Osteoblast (primary cell): ENCODE measurements at places on chromosomes 12 and 14. TPM values are rescaled to one million over a fixed set of nuclear protein-coding genes. Genes with fewer than 3 reads are reported as not detected.

The DAO gene
- not detected in 2 replicates for total RNA-seq

The TAS2R14 gene
- 5.9 and 7.2 TPM in 2 replicates for total RNA-seq

The PRH2 gene
- total RNA-seq, result 0.36 TPM in 1 of 2 replicates, not detected in the other

The TMPO gene
- 46.9 and 52.1 TPM in 2 replicates for total RNA-seq

GRCh38 chr14:101707863-101708620 lies 53.5 kb upstream of the PPP2R5C start:
- DNase-seq, result no peak

- DNase-seq, result no peak
Observed at GRCh38 chr12:31029916-31030562, 43.6 kb upstream of the DDX11 start.

DNA sequence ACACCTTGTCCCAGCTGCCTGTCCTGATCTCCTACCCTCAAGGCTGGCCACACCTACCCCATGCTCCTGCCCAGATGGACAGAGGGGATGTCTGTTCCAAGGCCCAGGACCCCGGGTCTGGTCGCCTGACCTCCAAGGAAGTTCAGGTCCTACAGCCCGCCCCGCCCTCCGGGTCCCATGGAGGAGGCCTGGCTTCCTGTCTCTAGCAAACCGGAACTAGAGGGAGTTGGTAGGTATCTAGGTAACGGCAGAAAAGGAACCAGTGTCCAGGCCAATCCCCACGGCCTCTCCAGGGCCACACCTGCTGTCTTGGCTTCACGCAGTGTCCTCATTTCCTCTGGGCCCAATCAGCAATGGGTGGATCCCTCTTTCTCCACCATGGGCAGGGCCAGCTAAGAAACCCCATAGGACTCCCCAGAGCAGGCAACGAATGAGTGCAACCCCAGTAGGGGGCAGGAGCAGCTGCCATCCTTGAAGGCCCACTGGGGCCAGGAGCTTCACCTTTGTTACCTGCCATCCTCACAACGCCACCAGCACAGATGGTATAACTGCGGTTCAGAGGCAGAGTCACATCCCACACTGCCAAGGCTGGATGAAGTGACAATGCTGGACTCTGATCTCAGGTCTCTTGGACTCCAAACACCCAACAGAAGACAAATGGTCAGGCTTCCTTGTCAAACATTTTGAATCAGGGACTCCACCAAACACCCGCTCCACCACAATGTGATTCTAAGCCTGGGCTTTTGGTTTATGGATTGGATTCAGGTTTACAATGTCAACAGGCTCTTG lies 25.1 kb upstream of the RPLP0 start:
- peak; percentile 73 for DNase-seq

DNA sequence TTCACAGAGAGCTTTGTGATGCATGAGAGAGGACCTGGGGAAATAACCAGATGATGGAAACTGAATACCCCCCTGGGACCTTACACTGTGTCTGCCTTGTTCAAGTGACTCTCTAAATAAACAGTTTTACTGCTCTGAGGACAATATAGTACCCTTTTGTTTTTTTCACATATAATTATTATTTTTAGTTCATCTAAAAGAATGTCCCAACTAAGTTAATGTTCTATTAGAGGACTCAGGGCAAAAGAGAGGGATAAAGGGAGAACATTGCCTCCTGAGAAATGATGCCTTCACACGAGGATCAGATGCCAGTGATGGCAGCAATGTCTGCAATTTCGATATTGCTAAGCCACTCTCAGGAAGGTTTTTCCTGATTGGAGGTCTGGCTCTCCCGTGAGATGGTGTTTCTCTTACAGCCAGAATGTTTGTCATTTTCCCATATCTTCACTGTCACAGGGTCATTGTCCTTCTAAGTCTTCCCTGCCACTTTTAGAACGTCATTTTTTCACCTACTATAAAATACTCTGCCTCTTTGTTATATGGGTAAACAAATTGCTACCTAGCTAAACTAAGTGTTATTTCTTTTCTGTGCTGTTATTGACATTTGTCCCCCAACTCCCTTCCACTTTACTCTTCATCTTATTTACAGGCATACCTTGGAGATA lies 201.6 kb downstream of the RAD51B start:
- no peak for DNase-seq

DNA sequence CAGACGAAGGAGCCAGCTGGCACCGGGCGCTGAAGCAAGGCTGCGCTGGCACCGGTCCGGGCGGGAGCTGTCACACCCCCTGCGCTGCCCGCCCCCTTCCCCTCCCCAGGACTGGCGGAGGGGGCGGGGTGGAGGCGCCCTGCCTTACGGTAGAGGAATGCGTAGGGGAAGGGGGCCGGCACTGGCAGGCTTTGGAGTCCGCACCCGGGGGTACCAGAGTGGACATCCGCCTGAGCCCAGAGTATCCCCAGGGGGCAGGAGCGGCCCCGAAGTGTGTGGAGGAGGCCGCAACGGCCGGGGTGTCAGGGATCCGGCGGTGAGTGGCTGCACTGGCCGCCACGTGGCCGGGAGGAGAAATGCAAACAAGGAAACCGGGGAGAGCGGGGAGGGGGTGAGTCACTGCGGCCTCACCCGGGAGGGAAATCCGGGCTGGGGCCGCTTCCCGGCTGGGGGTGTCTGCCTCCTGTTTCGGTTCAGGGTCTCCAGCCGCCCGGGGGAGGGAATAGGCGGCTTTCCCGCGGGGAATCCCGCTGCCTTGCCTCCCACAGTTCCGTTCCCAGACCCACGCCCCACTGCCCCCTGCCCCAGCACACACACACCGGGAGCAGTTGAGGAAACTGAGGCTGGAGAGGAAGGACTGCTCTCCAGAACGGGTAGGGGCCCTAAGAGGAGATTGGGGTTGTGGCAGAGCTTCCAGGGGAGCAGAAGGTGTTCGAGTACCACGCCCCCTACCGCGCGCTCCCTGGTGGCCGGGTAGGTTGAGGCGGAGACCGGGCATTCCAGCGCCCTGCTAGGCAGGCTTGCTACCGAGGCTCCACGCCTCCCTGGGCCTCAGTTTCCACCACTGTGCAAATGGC lies at the start of gene RAPGEF3:
RAPGEF3 (minus strand) TSS at position 47 of the 857 bp plus-strand sequence. CDS start 324 bp downstream, outside the sequence.
- DNase-seq, result peak; percentile 100

DNA sequence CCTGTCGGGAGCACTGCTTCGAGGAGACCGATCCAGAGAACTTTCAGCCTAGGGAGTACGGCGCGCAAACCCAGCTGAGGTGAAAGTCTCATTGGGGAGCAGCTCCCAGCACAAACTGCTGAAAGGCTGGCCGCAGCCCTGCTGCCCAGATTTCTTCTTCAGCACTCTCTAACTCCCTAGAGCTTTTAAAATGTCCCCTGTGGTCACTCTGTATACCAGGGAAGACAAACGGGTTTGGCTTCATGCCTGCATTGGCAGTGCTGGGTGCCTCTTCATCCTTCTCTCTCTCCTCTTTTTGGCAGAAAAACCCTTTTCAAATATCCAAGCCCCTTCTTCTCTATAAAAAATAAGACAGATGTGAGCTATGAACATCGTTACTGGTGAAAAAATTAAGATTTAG lies 34.9 kb downstream of the BBS10 start:
- DNase-seq, result no peak

DNA sequence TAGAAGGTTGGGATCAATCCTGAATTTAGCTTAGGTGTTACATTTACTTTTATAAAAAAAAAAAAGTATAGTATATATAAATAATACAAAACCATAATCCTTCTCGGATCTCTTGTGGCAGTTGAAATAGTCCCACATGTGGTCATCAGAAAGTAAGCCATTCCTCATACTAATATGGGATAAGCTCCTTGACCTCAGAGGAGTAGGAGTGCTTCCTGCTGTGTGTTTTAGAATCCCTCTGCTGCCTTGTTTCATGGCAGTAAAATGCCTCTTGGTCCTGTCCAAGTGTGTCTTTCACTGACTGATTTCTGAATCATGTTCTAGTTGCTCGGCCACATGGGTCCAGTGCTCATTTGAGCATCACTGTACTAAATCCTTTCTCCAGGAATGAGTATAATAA lies 117.0 kb downstream of the NTN4 start:
- no peak for DNase-seq

DNA sequence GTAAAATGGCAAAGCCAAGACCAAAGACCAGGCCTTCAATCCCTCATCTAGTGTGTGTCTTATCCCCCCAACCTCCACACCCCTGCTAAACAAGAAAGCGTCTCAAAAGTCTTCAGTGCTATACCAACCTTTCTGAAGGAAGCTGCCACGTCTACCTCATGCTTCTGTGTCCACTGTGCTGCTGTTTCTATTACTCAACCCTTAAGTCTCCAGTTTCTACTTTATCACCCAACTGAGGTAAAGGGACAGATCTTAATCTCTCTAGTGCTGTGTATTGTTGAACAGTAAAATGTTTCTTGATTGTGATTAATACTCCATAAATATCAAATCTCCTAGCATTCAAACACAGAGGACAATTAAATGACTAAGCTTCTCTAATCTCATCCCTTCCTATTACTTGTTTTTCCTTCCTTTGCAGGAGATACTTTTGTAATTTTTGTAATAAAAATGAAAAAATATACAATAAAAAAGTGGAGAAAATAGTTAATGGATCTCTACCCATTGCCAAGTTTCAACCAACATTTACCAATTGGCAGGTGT lies 23.3 kb downstream of the BTBD7 start:
- DNase-seq, result no peak

- no peak for DNase-seq
Observed at GRCh38 chr14:75368333-75368732, 59.5 kb upstream of the JDP2 start.

- DNase-seq, result no peak
Observed at GRCh38 chr14:49250109-49250508, 336.1 kb downstream of the RPS29 start.

DNA sequence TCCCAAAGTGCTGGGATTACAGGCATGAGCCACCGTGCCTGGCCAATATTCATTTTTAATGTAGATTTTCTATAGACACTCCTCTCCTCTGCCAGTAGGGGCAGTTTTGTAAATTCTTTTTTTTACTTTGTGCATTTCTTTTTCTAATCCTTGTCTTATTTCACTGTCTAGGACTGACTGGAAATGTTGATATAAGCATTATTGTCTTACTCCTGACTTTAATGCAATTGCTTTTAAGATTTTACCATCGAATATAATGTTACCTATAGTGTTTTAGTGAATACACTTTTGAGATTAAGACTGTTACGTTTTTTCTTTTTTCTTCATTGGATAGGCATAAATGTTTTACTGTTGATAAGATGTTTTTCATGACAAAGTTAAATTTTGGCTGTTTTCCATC lies 35.4 kb upstream of the EMP1 start:
- no peak for DNase-seq

DNA sequence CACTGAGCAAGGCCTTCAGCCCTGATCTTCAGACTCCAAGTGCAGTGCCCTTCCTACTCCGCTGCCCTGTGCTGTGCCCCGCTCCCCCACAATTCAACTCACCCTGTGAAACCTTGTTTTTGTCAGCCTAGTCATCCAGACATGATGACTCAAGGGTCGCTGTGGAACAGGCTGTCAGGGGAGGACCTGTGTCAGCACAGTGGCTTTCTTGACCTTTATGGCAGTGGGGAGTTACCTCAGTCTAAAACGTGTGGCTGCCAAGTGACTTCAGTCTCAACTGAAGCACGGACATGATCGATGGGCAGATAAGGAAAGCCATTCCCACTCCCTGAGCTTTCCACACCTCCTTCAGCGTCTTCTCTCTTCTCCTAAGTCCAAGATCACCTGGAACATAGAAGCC lies 16.3 kb upstream of the FLVCR2 start:
- DNase-seq, result no peak

GRCh38 chr12:131280426-131280825 lies 326.7 kb downstream of the ADGRD1 start:
- DNase-seq, result peak; percentile 59
